ENCODE measurements at places on chromosomes 16 and 17.

DNA sequence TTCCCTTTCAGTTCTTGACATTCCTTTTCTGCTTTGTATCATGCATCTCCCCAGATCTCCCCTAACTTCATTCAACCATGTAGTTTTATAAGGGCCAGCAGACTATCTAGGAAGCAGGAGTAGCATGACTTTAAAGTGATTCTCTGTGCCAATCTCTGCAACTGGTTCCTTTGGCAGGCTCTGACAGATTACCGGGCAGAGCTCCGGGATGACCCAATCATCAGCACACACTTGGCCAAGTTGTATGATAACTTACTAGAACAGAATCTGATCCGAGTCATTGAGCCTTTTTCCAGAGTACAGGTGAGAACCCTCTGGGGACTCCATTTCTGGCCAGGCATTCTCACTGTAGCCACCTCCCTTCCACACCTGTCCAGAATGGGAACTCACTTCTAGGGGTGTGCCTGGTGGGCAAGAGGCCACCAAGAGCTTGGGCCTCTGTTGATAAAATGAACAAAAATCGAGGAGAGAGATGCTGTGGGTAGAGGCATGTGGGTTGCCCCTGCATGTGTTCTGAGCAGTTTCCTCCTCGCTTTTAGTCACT is 7.6 kb upstream of the CDK5R1 start:
- no peak for DNase-seq

DNA sequence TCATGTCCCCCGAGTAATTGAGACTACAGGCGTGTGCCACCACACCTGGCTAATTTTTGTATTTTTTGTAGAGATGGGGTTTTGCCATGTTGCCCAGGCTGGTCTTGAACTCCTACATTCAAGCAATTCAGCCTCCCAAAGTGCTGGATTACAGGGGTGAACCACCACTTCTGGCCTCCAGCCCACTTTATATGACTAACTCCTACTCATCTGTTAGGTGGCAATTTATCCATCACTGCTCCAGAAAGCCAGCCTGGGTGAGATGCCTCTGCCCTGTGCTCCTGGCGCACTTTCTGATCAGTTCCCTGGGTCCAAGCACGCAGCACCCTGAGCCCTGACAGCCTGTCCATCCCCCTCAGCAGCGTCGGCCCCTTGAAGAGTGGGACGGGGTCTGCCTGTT is 29.4 kb downstream of the ADAM11 start:
- DNase-seq: no peak

- no peak for DNase-seq
These were observed 23.2 kb downstream of the MXRA7 start for GRCh38 chr17:76687298-76688164.

DNA sequence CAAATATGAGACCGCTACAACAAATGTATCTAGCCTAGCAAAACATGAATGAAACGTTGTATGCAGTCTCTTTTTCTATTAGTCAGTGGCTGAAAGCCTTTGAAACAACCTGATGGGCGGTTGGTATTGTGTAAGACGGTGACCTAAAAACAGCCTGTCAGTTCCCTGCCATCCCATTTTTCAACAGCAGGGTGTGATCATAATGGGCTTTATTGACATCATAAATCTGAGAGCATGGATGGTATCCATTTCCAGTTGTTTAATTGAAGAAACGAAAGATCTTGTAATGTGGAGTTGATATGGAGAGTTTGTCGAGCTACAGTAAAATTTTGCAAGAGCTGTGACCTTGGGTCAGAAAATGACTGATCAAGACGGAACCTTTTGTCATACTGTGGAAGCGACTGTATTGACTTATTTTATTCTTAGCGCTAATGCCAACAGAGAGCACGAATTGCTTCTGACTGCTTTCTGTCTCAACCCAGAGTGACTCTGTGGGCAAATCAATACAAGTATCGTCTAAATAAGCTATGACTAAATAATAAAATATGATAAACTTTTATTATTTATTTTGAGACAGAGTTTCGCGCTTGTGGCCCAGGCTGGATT is 12.3 kb upstream of the MEIOB start:
- no peak for DNase-seq

- DNase-seq: no peak
These were observed 64.9 kb upstream of the CHMP6 start for GRCh38 chr17:80926591-80927250.

- no peak for DNase-seq
These were observed 53.4 kb downstream of the ACTG1 start for GRCh38 chr17:81459224-81459623.

DNA sequence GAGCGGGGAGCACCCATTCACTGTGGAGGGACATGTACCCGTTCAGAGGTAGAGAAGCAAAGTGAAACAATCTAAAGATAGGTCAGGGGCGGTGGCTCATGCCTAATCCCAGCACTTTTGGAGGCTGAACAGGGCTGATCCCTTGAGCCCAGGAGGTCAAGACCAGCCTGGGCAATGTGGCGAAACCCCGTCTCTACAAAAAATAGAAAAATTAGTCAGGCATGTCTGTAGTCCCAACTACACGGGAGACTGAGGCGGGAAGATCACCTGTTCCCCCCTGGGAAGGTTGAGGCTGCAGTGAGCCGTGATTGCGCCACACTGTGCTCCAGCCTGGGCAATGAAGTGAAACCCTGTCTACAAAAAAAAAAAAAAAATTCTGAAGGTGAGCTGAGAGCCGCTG is 21.7 kb downstream of the MYL4 start:
- no peak for DNase-seq

- DNase-seq: no peak
These were observed 3.3 kb downstream of the CLEC3A start for GRCh38 chr16:78025631-78026030.

- no peak for DNase-seq
These were observed 7.2 kb upstream of the ADGRG3 start for GRCh38 chr16:57660715-57661463.
